ENCODE measurements at places on chromosomes 3 and 15.
A peak's percentile ranks its signal among the peaks of the same experiment; 100 is the strongest.

GRCh38 chr15:90097475-90097874 lies 4.8 kb downstream of the IDH2 start:
- DNase-seq: peak; percentile 43

DNA sequence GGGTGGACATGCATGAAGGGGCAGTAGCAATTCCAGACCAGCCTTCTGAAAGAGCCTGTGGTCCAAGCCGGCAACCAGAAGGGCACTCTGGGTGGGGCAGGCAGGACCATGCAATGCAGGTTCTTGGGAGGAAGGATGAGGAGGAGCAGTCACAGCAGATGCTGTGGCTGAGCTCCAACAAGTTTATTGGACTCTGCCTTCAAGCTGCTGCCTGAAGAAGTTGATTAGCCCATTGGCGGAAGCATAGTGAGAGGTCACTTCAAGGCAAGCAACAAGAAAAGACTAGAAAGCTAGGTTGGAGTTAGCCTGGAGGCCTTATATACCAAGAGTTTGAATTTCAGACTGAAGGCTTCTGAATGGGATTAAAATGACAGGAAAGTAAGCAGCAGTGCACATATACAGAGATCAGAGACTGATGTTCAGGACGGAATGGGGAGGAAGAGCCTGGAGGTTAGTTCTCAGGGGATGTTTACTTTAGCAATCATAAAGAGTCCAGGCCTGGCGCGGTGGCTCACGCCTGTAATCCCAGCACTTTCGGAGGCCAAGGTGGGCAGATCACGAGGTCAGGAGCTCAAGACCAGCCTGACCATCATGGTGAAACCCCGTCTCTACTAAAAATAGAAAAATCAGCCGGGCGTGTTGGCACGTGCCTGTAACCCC lies 39.9 kb downstream of the SFMBT1 start:
- DNase-seq: no peak

DNA sequence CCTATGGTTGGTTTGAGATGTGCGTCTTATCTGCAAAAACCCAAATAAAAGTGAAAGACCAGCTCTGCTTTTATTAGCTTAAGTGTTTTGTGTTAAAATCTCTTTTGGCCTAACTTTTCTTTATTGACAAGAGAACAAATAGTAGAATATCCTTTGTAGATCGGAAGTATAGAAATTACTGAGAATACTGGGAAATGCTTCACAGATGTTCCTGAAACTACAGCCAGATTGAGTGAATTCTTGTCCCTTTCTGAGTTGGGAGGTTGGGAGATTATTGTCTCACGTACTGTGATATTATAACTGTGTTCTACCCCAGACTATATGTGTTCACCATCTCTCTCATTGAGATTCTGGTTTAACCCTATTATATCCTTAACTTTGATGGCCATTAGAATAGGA lies 21.7 kb downstream of the RAB8B start:
- no peak for DNase-seq

DNA sequence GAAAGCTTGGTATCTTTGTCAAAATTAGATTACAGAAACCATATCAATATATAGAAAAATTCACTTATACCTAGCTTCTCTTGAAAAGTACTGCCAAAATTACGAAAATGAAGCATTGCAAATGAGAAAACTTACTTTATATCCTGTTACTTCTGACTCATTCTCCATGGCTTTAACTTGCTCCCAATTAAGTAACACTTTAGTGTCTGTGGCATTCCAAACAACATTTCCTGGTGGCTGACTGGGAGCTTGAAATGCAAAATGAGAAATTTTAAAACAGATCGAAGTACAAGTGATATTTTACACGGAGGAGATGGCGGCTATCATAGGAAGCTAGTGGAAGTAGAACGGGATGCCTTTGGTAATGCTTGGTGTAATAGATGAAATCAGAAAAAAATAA lies 347.3 kb downstream of the CNTN3 start:
- no peak for DNase-seq

- no peak for DNase-seq
Observed at GRCh38 chr3:38168151-38169026, 3.1 kb downstream of the OXSR1 start.

- no peak for DNase-seq
Observed at GRCh38 chr15:70556151-70556741, 207.1 kb downstream of the UACA start.

DNA sequence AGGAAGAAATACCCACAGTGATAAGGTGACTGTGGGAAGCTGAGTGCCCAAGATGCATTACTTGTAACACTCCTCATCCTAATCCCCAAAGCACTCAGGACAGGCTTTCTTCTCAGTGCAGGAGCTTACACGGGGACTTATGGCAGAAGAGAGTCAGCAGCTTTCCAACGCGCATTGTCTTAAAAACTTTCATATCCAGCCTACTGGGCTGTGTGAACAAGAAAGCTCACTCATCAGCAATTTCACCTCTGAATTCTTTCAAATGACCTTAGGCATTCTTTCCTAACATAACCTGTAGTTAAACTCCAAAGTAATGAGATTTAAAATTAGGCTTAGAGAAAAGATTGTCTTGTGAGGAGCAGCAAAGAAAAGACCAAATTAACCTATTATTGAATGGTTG lies 132.3 kb downstream of the KCNAB1 start:
- DNase-seq: no peak

DNA sequence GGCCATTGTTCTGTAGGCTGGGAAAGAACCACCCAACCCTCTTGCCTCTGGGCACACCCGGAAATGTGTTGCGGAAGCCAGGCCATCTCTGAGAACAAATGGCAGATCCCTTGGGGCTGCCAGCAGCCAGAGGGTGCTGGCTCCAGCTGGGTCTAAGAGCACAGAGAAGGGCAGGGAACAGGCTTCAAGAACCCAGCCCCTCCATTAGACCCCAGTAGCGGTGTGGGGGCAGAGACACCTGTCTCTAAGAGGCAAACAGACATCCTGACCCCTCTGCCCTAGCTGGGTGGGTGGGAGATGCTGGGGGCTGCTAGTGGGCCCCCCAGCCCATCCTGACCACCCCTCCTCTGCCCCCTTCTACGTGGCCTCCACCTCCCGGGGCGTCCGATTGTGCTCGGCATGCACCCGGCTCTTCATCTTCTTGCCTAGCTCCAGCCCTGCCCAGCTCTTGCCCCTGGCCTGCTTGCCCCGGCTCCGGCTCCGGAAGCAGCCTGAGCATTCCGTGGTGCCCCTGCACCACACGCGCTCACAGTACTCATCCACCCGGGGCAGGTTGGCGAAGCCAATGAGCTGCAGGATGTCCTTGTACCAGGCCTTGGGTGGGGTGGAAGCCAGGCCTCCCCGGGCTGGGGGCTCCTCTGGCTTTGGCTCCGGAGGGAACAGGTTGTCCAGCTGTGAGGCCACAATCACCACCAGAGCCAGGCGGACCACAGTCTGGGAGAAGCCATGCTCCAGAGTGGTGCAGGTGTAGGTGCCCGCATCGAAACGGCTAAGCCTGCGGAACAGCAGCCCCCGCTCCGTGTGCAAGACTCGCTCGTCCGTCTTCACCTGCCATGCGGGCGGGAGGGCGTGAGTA lies 9.4 kb downstream of the SEMA3G start:
- no peak for DNase-seq

GRCh38 chr15:51842852-51843737 lies 13.6 kb downstream of the TMOD3 start:
- peak; percentile 38 for DNase-seq

- no peak for DNase-seq
Observed at GRCh38 chr3:181710345-181711291, 1.1 kb upstream of the SOX2 start.

Data from hematopoietic multipotent progenitor cell treated with erythropoietin and hydrocortisone succinate and interleukin-3 and kit ligand, for 6 days (in vitro differentiated cells).